Right lobe of liver (tissue), 6 donors: ENCODE measurements at places on chromosomes 1 and 21. TPM values are rescaled to one million over a fixed set of nuclear protein-coding genes. Genes with fewer than 3 reads are reported as not detected.

The SLC5A9 gene
- 8.5 TPM for total RNA-seq

- no peak overlapping the region for H3K4me3 ChIP-seq
- H3K36me3 ChIP-seq, result no peaks in the 10 kb centered on the region
- no peaks in the 10 kb centered on the region for H3K4me1 ChIP-seq
- no peaks in the 10 kb centered on the region for H3K27me3 ChIP-seq
Observed at GRCh38 chr1:198888379-198888943, 249.6 kb downstream of the PTPRC start.

- no peak overlapping the region for H3K4me3 ChIP-seq
- peaks cover 4% of the 10 kb centered on the region for H3K4me1 ChIP-seq
- no peak overlapping the region for H3K27ac ChIP-seq
- no peak for DNase-seq
Observed at GRCh38 chr1:165763442-165763841, 5.2 kb downstream of the TMCO1 start.

The NEK2 gene
- not detected for total RNA-seq

GRCh38 chr1:31376375-31377134 lies 3.7 kb upstream of the FABP3 start:
- no peaks in the 10 kb centered on the region for H3K27me3 ChIP-seq
- DNase-seq, result no peak
- H3K27ac ChIP-seq, result no peak overlapping the region
- no peaks in the 10 kb centered on the region for H3K36me3 ChIP-seq
- no peaks in the 10 kb centered on the region for H3K4me1 ChIP-seq

DNA sequence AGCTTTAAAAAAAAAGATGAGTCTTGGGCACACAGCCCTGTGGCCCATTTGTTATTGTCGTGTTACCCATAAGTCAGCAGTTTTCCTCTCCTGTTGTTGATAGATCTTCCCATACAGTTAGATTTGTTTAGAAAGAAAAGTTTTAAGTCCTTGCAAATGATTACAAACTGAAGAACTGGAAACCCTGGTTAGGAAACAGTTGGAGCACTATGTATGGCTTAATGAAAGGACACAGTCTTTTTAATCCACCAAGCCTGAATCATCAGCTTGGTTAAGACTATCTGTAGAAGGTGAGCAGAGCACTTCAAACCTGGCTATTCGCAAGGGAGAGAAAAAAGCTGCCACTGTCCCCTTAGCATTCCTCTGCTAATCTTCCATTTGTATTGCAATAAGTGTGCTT lies 241.0 kb downstream of the DISC1 start:
- DNase-seq, result no peak
- H3K27me3 ChIP-seq, result no peaks in the 10 kb centered on the region
- no peak overlapping the region for H3K4me3 ChIP-seq
- H3K4me1 ChIP-seq, result no peaks in the 10 kb centered on the region
- no peaks in the 10 kb centered on the region for H3K36me3 ChIP-seq

GRCh38 chr1:25697435-25698217 lies 81.0 kb downstream of the MAN1C1 start:
- no peaks in the 10 kb centered on the region for H3K4me1 ChIP-seq
- no peak for DNase-seq
- H3K27ac ChIP-seq, result no peak overlapping the region
- no peak overlapping the region for H3K4me3 ChIP-seq

GRCh38 chr1:15187175-15188129 lies 33.9 kb downstream of the TMEM51 start:
- H3K36me3 ChIP-seq, result no peaks in the 10 kb centered on the region
- H3K4me3 ChIP-seq, result no peak overlapping the region
- H3K4me1 ChIP-seq, result no peaks in the 10 kb centered on the region
- no peak for DNase-seq
- H3K27ac ChIP-seq, result no peak overlapping the region

The HCRTR1 gene
- not detected for total RNA-seq

The SPATA17 gene
- total RNA-seq, result not detected

The C4BPB gene
- 222 TPM for total RNA-seq

The RGL1 gene
- 13.1 TPM for total RNA-seq

GRCh38 chr21:44965251-44966022 lies 25.6 kb downstream of the SLX9 start:
- H3K27me3 ChIP-seq, result no peaks in the 10 kb centered on the region

DNA sequence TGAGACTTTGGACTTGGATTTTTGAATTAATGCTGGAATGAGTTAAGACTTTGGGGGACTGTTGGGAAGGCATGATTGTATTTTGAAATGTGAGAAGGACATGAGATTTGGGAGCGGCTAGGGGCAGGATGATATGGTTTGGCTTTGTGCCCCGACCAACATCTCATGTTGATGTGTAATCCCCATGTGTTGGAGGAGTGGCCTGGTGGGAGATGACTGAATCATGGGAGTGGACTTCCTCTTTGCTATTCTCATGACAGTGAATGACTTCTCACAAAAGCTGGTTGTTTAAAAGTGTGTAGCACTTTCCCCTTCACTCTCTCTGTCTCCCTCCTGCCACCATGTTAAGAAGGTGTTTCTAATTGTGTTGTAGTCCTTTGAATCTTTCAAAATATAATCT lies 9.3 kb upstream of the PHGDH start:
- H3K4me3 ChIP-seq, result no peak overlapping the region
- no peaks in the 10 kb centered on the region for H3K27me3 ChIP-seq
- DNase-seq, result no peak
- no peaks in the 10 kb centered on the region for H3K36me3 ChIP-seq
- H3K27ac ChIP-seq, result no peak overlapping the region

DNA sequence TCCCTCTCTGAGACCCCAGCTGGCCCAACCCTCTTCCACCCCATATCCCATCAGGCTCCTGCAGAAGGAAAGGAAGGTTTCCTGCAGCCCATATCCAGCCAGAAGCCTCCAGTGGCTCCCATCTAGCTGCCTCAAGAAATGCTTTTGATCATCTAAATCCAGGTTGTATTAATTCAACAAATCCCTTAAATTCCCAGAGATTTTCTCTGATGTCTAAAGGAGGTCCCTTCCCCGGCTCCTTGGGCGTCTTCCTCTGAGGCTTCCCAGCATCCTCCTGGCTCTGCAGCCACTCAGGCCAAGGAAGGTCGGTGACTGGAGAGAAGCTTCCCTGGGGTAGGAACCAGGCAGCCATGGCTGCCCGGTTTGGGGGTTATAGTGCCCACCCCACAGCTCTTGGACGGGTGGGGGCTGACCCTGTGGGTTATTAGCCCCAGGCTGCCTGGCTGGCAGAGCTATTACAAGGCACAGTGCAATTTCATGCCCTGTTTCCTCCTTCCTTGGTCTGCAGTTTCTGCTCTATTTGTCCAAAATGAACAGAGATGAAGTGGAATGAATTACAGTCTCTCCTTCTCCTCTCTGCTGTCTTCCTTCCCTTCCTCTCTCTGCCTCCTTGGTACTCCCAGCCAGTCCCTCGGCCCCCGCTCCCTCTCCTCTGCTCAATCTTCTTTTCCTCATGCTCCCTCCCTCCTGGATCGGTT lies 34.8 kb upstream of the DISP3 start:
- H3K27ac ChIP-seq, result no peak overlapping the region
- no peak for DNase-seq
- H3K36me3 ChIP-seq, result no peaks in the 10 kb centered on the region
- no peak overlapping the region for H3K4me3 ChIP-seq
- no peaks in the 10 kb centered on the region for H3K4me1 ChIP-seq

GRCh38 chr1:57262472-57262871 lies 161.4 kb downstream of the DAB1 start:
- H3K27me3 ChIP-seq, result no peaks in the 10 kb centered on the region
- H3K4me3 ChIP-seq, result no peak overlapping the region
- H3K4me1 ChIP-seq, result no peaks in the 10 kb centered on the region
- H3K27ac ChIP-seq, result no peak overlapping the region
- no peaks in the 10 kb centered on the region for H3K36me3 ChIP-seq

DNA sequence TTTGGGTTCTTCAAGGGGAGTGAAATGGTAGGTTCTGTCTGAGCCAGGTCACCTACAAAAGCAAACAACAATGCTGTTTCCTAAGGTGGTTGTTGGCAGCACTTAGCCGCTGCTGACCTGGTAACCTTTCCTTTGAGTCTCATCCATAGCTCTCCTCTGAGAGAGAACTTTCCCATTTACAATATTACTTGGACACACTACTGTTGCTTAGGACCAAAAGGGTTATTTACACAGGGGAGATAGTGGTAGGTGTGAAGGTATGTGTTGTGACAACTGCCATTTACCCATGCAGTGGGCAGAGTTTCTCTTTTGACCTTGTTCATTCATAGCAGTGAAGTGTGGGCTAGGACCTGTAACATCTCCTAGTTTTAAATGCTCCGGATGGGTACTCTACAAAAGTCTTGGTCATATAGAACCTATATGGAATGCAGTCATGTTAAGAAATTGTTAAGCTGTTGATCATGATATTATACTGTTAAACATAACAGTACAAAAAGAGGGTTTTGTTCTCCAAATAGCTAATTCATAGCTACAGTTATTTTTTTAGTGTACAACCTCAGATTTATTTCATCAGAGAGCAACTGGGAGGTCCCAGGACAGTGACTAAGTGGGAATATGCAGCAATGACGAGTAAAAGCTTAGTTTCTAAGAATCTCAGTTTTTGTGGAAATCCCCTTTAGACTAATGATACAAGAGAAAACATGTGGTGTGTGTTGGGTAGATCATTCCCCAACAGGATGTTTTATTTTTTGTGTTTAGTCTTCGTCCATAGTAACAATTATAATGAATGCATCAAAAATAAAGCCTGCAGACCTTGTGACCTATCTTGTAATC lies 219.7 kb downstream of the NFIA start:
- H3K4me1 ChIP-seq, result peaks cover 35% of the 10 kb centered on the region
- DNase-seq, result peak; percentile 57
- H3K4me3 ChIP-seq, result no peak overlapping the region
- no peaks in the 10 kb centered on the region for H3K27me3 ChIP-seq
- peak overlapping the region; percentile 36 for H3K27ac ChIP-seq

The OR2M3 gene
- total RNA-seq, result not detected

DNA sequence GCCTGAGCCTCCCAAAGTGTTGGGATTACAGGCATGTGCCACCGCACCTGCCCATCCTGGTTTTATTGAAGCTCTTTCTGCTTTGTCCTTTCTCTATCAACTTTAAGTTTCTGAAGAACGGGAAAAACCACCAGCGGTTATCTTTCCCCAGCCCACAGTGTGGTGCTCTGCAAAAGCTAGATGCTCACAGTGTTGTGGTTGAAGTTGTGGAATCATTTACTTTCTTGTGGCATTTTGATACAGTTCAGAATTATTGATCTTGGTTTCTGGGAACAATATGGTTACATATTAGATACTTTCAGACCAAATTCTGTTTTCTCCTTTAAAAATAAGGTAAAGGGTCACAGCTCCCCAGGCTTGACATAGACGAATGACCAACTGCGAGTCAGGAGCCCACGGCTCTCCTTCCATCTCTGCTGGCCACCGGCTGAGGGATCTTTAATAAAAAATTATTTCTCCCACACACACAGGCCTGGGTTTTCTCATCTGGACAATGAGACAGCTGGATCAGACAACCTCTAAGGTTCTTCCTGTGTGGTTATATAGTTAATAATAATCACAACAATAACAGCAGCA lies 385.3 kb downstream of the SETD4 start:
- no peak overlapping the region for H3K27ac ChIP-seq
- H3K4me1 ChIP-seq, result no peaks in the 10 kb centered on the region
- no peak for DNase-seq
- H3K4me3 ChIP-seq, result no peak overlapping the region

DNA sequence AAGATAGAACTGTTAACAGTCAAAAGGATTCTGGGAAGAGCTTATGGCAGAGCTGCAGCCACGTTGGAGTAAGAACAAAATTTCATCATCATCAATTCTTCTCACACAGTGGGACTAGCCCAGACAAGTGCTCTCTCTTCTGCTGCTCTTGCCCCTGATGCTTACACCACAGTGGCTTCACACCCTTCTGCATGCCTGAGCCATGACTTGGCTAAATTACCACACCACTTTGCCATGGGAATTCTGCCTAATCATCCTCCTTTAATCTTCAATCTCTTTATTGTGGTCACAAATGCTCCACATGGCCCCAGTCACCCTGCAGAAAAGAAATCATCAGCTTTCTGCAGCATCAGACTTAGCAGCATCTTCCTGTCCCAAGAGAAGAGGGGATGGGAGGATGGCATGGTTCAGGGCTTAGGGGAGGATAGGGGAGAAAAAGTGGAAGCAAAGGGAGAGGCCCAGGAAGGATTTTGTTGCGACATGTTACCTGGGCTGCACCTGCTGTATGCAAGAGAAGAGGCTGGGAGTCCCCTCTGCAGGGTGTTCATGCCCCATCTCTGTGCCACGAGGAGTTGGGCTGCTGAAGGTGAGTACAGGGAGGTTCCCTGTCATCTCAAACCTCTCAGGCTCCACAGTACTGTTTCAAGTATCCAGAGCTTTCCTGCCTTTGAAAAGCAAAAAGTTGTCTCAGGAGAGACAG lies 9.0 kb upstream of the RPTN start:
- H3K27me3 ChIP-seq, result no peaks in the 10 kb centered on the region
- H3K4me3 ChIP-seq, result no peak overlapping the region
- DNase-seq, result no peak
- no peaks in the 10 kb centered on the region for H3K36me3 ChIP-seq
- no peaks in the 10 kb centered on the region for H3K4me1 ChIP-seq

The ANGPTL1 gene
- total RNA-seq, result 4.7 TPM

DNA sequence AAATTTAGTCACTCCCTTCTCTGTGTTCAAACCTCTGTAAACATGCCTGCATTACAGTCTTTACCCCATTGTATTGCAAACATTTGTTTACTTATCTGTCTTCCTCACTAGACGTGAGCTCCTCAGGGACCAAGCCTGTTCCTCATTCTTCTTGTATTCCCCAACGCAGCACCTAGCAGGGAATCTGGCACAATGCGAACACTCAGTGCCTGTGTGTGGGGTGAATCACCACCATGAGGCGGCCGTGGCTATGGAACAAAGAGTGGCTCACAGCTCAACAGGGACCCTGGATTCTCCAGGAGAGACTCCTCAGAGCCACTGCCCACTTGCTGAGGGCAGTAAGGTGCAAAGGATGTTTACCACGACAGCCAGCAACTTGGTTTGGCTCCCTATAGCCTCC lies 95.9 kb downstream of the DDX20 start:
- H3K27ac ChIP-seq, result no peak overlapping the region
- H3K36me3 ChIP-seq, result no peaks in the 10 kb centered on the region
- no peak overlapping the region for H3K4me3 ChIP-seq
- DNase-seq, result no peak

DNA sequence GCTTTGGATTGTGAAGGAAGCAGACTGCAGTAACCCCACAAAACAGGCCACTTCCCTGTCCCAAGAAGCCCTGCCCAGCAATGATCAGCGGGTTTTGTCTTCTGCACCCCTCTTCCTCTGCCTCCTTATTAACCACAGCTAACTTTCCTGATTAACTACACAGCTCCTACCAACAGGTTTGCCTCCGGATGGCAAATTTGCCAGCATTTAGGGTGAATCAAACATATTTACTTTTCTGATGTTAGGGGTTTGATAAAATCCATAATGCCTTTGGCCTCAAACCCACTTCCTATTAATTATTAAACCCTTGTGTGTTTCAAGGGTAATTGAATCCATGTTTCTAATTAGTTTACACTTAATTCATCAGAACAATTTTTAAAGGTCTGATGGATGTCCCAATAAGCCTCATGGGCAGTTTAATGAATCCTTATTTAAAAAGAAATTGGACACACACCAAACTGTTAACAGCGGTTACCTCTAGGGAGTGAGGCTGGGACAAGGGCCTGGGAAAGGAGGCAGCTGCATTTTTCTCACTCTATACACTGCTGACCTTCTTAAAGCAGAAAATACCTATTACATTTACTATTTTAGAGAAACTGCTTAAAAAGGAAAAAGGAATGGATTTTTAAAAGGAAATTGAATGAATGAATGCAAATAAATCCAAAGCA lies 91.9 kb downstream of the CSMD2 start:
- no peak overlapping the region for H3K27ac ChIP-seq
- DNase-seq, result no peak
- no peaks in the 10 kb centered on the region for H3K36me3 ChIP-seq
- no peaks in the 10 kb centered on the region for H3K4me1 ChIP-seq
- H3K4me3 ChIP-seq, result no peak overlapping the region

The HEATR1 gene
- total RNA-seq, result 7.0 TPM

The PACC1 gene
- 1.0 TPM for total RNA-seq
